NCI-H1436 treated with DMSO at 0.1 percent for 48 hours (cell line): ENCODE measurements at places on chromosomes 5 and 9.

DNA sequence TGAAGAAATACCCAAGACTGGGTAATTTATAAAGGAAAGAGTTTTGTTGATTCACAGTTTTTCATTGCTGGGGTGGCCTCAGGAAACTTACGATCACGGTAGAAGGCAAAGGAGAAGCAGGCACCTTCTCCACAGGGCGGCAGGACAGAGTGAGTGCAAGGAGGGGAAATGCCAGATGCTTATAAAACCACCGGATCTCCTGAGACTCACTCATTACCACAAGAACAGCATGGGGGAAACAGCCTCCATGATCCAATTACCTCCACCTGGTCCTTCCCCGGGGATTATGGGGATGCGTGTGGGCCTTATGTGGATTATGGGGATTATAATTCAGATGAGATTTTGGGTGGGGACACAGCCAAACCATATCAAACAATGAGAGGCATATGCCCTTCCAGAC is 18.5 kb upstream of the RORB start:
- no peak for DNase-seq

DNA sequence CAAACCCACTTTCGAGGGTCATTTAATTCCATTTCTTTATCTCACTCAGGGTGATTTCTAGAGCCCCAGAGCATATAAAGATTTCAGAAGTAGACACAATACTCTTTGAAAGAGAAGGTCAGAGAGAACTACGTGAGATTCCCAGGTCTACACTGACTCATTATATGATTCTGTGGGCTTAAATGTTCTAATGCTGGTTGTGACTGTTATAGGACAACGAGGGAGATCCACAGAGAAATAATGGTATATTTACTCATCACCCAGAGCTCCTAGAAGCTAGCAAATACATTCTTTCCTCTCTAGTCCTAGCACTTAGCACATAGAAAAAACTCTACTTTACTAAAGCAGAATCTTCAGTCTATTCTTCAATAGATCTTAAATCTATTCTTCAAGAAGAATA is 39.4 kb upstream of the GRAMD2B start:
- no peak for DNase-seq

GRCh38 chr5:144189800-144190429 is 19.2 kb downstream of the KCTD16 start:
- no peak for DNase-seq

- no peak for DNase-seq
Observed at GRCh38 chr9:137017791-137018497, 10.1 kb downstream of the ABCA2 start.

DNA sequence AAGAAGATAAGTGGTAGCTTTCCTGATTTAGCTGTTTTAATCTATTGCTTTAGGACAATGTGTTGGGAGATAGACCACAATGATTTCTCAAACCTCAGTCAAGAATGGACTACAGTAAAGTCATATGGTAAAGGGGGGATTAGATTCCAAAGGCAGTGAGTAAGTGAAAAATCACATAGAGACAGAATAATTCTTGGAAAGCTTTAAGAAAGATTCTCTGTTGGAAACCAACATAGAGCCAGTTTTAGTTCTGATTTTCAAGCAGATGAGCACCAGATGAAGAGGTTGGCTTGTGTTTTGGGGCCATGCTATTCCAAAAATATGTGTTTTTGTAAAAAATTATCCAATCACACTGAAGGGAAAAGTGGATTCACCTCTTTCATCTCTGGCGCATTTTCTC is 256.8 kb upstream of the RPS23 start:
- no peak for DNase-seq

- no peak for DNase-seq
Observed at GRCh38 chr9:92648474-92648971, 21.4 kb downstream of the IPPK start.

DNA sequence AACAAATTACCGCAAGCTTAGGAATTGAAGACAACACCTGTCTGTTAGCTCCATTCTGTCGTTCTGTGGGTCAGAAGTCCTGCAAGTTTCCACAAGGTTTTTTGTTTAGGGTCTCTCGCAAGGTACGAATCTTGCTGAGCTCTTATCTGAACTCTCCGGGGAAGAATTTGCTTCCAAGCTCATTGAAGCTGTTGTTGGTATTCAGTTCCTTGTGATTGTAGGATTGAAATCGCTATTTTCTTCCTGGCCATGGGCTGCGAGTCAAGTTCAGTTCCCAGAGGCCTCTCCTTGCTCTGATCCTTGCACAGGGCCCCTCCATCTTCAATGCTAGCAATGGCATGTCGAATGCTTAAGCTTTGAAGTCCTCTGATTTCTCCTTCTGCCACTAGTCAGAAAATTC is 53.5 kb upstream of the CNTLN start:
- no peak for DNase-seq

GRCh38 chr5:40572391-40572790 is 107.3 kb upstream of the PTGER4 start:
- no peak for DNase-seq

DNA sequence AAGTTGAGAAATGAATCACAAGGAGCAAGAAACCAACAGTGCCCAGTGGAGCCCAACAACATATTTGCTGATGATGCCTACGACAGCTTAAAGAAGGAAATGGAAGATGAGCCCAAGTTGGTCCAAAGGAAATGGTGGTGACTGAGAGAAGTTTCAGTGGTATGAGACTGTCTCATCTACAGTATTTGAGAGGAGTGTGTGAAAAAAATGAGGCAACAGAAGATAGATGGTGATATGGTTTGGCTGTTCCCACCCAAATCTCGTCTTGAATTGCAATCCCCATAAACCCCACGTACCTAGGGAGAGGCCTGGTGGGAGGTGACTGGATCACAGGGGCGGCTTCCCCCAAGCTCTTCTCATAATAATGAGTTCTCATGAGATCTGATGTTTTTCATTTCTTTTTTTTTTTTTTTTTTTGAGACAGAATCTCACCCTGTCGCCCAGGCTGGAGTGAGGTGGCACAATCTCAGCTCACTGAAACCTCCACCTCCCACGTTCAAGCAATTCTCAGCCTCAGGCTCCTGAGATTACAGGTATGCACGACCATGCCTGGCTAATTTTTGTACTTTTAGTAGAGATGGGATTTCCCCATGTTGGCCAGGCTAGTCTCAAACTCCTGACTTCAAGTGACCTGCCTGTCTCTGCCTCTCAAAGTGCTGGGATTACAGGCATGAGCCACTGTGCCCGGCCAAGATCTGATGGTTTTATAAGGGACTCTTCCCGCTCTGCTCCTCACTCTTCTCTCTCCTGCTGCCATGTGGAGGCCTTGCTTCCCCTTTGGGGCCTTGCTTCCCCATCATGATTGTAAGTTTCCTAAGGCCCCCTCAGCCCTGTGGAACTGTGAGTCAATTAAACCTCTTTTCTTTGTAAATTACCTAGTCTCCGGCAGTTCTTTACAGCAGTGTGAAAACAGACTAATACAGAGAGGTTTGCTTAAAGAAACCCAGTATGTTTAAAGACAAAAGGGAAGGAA is 30.2 kb downstream of the EFCAB9 start:
- DNase-seq: no peak

GRCh38 chr9:87827341-87827740 is 55.3 kb upstream of the SPATA31E1 start:
- no peak for DNase-seq

GRCh38 chr9:120630333-120630732 is 50.4 kb upstream of the CDK5RAP2 start:
- no peak for DNase-seq

- DNase-seq: no peak
Observed at GRCh38 chr5:41763081-41763480, 107.1 kb downstream of the OXCT1 start.

DNA sequence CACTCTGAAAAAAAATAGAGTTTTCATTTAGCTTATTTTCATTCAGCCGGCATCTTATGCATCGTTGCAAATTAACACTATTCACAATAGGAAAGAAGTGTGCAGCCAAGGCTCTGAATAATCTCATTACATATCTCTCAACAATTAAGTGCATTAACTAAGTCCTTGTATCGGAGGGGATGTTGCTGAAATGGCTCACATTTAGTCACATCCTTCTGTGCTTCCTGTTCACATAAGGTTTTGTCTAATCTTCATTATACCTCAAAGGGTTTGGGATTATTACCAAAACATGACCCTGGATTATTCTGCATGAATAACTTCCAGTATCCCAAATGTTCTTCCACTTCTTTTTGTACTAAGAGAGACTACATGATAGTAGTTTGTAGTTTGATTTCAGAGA is 278.0 kb upstream of the GRIA1 start:
- no peak for DNase-seq

DNA sequence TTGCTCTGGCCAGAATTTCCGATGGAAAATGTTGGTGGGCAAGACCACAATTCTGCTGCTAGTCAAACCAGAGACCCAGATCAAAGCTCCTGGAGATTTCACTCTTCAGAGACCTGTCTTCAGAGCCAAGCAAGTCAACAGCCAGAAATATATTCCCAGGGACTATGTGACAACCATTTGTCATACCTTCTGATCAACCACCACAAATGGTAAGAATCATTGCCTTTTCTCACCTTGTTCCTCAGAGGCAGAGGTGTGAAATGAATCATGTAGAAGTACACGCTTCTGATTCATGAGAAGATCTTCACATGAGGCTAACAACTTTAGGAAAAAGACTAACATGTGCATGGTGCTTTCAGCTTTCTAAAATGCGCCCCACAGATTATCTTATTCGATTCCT is 53.5 kb downstream of the SUSD1 start:
- no peak for DNase-seq

DNA sequence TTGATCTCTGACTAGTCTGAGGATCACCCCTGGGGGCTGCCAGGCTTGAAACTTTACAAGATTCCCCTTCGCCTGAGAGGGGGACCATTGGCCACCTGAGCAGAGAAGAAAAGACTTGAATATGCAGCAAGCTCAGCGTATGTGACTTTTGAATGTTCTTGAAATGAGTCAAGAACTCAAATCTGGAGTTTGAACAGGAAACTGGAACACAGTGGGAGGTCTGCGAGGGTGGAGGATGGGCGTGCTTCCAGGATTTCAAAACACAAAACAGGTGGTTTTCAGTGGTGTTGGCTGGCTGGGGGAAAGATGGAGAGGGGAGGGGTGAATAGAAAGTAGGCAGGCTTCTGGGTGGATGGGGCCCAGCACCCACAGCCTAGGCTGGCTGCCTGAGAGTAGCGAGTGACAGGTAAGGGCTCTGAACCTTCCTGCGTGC is 40.6 kb downstream of the TMEM174 start:
- DNase-seq: no peak

DNA sequence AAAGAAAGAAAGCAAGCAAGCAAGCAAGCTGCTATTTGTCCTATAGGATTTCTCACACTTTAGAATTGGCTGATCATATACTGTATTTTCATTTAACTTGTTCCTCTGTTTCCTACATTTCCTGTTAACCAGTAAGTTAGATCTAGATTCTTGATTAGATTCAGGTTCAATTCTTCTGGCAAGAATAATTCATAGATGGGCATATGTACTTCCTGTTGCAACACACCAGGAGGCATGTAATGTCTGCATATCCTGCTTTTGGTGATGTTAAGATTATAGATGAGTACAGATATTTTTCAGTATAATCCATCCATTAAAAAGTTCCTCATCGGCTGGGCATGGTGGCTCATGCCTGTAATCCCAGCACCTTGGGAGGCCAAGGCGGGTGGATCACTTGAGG is 10.8 kb upstream of the KIF27 start:
- no peak for DNase-seq

DNA sequence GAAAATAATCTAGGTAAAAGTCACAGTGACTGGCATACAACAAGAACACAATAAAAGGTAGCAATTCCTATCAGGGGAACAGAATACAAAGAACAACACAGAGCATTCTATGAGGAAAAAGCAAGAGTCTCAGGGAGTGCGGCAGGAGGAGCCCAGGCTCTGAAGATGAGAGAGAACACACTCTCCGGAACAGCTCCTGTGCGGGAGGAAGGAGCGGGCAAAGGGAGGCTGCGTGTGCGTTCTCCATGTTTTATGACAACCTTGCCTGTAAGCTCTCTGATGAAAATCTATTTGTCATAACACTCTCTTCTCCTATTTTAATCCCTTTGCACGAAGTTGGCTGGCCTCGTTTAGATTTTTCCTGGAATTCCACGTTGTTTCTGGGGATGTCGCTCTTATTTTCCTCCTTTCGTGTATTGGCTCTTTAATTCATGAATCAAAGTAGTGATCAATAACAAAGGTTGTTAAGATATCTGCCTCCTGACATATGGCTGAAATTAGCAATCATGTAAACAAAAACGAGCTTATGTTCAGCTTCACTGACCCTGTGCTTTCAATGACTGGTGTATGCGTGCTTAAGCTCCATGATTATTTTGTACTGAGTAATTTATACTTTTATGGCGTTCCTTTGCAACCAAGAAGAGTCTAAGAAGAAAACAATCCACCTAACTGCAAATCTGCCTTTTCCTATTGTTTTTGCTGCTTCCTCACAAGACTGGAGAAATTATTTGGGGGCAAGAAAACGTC is 109.5 kb downstream of the MYO10 start:
- no peak for DNase-seq

DNA sequence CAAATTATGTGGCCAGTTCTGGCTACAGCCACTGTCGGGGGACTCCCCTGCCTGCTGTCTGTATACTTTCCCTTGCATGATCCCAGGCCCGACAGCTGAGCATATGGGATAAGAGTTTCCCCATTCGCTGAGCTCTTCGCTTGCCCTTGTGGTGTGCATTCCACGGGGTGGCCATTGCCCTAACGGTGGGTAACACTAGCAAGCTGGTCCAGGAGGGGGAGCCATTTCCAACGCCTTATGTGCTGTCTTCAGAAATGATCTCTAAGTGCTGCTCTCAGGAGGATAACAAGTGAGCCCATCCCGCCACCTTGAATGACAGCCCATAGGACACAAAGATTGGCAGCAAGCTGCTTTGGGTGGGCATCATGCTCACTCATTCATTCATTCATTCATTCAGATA is 190.9 kb downstream of the FSTL4 start:
- DNase-seq: no peak

GRCh38 chr5:40853632-40854192 is 12.5 kb downstream of the CARD6 start:
- no peak for DNase-seq

- no peak for DNase-seq
Observed at GRCh38 chr9:113851873-113852272, 24.2 kb upstream of the ZNF618 start.

- no peak for DNase-seq
Observed at GRCh38 chr5:13943676-13944075, 812 bp downstream of the DNAH5 start.

GRCh38 chr5:73266925-73267765 is 94.2 kb downstream of the TMEM174 start:
- no peak for DNase-seq

- no peak for DNase-seq
Observed at GRCh38 chr9:13863112-13863511, 450.8 kb downstream of the NFIB start.

GRCh38 chr9:137255448-137256114 is 454 bp downstream of the NELFB start:
- DNase-seq: no peak
